Fibroblast of skin of left quadriceps (primary cell): ENCODE measurements at places on chromosomes 5 and 9.

DNA sequence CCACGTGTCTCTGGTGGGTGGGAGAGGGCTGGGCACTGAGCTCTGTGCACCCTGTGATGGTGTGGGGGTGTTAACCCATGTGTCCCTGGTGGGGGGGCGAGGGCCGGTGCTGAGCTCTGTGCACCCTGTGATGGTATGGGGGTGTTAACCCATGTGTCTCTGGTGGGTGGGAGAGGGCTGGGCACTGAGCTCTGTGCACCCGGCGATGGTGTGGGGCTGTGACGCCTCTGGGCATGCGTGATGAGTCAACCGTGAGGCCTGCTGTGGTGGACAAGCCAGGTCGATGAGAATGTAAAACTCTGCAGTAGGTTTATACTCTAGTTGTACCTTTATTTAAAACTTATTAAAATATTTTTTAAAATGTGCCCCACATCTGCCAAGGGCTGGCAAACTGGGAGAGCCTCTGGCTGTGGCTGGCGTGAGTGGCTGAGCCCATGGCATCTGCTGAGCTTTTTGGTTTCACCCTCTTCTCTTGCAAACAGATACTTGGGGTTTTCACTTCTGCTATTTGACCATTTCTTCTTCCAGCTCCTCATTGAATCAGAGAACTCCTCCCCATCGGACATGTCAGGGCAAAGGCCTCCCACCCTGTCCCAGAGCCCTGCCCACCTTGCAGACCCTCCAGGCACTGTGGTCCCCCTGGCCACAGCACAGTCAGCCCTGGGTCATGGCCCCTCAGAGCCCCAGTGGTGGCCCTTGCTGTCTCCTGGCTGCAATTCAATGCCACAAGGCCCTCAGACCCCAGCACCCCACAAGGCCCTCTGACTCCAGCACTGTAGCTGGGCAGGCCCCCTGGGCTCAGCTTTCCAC lies 18.5 kb upstream of the EXOC3 start:
- no peak for DNase-seq

DNA sequence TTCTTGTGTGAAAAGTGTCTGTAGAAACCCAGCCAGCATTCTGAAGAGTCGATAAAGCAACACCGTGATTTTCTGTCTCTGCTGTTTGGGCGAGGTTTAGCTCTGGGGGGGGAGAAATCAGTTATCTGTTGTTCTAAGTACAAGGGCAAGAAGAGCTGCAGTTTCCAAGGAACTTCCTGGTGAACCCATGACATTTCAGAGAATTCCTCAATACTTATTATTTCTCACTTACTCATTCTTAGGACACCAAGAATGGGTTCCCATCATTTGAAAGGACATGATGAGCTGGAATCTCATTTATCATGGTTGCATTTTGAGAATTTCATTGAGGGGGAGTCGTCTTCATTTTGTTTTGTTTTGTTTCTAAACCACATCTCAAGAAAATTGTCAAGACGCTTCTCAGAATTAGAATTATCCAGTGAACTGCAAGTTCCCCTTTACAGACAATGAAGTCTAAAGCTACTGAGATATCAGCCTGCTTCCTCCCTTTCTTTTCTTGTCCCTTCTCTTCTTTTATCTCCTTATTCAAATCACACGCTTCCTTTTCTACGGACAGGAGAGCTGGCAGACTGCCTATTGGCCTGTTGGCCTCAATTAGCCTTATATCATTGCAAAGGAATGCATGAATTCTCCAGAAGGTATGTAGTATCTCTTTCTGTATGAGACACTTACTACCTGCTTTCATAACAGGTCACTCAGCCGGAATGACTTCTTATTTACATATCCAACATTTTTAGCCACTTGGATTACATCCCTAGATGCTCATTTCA lies 53.7 kb downstream of the ZNF462 start:
- DNase-seq = peak; percentile 68

DNA sequence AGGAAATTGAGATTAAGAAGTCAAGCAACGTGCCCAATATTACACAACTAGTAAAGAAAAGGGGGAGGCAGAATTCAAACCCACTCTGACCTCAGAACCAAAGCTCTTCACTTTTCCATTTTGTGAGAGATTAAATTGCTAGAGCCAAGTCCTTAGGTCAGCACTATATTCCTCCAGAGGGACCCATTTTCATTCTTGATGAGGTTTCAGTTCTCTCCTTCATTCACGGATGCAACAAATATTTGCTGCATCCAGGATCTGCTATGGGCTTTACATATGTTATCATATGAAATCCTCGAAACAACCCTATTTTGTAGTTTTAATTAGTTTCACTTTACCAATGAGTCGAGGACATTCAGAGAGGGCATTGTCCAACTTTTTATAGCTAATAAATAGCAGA lies 239.2 kb downstream of the EFNA5 start:
- no peak for DNase-seq

GRCh38 chr9:135574943-135575342 lies 13.4 kb downstream of the PAEP start:
- no peak for DNase-seq

DNA sequence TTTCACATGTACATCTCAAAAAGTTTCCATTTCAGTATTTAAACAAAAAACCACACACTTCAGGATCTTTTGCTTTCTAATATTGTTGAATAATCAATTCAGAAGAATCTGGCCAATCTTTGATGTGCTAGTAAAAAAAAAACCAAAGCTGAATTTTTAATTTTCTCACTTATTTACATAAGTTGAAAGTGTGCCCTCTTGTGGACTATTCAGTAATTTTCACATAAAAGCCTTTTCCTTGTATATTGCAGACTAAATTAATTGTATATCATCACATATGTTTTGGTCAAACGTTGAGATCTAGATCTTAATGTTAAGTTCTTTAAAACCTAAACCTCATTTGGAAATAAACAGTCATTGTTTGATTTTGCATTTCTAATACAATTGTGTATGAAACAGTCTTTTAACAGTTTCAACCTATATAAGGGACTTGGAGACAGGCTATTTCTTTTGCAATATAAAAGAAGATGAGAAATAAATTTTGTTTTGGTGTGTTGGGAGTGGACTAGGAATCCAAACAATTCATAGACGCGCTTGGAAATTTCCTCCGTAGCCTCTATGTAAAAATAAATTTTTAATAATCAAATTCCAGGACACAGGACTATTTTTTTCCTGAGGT lies 68.1 kb downstream of the NIPBL start:
- peak; percentile 33 for DNase-seq

- no peak for DNase-seq
These were observed 14.0 kb downstream of the SEC61B start for GRCh38 chr9:99235926-99236634.

- no peak for DNase-seq
These were observed 145.1 kb upstream of the PHYKPL start for GRCh38 chr5:178377583-178378270.

- no peak for DNase-seq
These were observed 6.9 kb downstream of the OBP2B start for GRCh38 chr9:133202145-133202513.

GRCh38 chr9:136634904-136635303 lies 27.8 kb upstream of the EGFL7 start:
- DNase-seq = no peak

DNA sequence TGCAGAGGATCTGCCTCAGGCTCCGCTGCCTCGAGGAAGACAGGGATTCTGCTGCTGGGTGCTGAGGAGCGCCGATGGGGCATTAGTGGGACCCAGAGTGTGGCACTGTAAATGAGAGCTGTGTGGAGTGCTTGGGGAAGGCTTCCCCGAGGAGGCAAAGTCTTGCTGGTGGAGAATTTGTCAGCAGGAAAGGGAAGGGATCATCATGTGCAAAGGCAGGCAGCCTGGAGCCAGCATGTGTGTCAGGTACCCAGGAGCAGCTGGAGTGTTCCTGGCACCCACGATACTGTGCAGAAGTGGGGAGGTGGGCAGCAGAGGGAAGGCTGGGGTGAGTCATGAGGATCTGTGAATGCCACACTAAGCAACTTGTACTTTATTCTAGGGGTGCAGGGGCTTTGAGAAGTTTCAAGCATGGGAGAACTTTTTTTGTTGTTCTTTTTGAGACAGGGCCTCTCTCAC lies 12.3 kb downstream of the B4GALT7 start:
- no peak for DNase-seq

GRCh38 chr9:83598487-83598886 lies 24.5 kb upstream of the IDNK start:
- DNase-seq = no peak

- DNase-seq = no peak
These were observed 2.4 kb downstream of the GLIPR2 start for GRCh38 chr9:36138901-36139300.
